Hippocampal formation (tissue), 2 donors: ENCODE measurements at places on chromosomes 13 and 19.

- no peak for DNase-seq
These were observed 149.0 kb upstream of the SOX1 start for GRCh38 chr13:111917901-111918300.

- DNase-seq = no peak
These were observed 67.7 kb upstream of the SERP2 start for GRCh38 chr13:44305917-44306370.

DNA sequence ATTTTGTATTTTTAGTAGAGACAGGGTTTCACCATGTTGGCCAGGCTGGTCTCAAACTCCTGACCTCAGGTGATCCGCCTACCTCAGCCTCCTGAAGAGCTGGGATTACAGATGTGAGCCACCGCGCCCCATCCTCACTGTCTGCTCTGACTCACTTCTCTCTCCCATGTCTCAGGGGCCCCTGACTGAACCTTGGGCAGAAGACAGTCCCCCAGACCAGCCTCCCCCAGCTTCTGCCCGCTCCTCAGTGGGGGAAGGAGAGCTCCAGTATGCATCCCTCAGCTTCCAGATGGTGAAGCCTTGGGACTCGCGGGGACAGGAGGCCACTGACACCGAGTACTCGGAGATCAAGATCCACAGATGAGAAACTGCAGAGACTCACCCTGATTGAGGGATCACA lies 5.0 kb downstream of the SIGLEC9 start:
- no peak for DNase-seq

DNA sequence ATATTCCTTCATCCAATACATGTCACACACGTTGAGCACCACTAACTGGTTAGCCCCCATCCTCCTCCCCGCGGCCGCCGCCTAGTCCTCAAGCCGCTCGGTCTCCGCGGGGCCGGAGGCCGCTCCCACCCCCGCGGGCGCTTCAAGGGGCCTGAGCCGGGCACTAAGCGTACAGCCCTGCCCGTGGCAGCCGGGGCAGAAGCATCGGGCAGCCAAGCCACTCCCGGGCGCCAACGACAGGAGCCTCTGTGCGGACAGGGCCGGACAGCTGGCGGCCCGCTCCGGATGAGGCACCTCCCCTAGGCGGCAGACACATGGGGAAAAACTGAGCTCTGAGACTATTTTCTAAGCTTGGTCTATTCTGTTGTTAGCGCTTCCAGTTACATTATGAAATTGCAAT lies 2.8 kb upstream of the ZNF543 start:
- DNase-seq = no peak

- DNase-seq = no peak
These were observed 12.6 kb upstream of the LILRB4 start for GRCh38 chr19:54650108-54650655.

DNA sequence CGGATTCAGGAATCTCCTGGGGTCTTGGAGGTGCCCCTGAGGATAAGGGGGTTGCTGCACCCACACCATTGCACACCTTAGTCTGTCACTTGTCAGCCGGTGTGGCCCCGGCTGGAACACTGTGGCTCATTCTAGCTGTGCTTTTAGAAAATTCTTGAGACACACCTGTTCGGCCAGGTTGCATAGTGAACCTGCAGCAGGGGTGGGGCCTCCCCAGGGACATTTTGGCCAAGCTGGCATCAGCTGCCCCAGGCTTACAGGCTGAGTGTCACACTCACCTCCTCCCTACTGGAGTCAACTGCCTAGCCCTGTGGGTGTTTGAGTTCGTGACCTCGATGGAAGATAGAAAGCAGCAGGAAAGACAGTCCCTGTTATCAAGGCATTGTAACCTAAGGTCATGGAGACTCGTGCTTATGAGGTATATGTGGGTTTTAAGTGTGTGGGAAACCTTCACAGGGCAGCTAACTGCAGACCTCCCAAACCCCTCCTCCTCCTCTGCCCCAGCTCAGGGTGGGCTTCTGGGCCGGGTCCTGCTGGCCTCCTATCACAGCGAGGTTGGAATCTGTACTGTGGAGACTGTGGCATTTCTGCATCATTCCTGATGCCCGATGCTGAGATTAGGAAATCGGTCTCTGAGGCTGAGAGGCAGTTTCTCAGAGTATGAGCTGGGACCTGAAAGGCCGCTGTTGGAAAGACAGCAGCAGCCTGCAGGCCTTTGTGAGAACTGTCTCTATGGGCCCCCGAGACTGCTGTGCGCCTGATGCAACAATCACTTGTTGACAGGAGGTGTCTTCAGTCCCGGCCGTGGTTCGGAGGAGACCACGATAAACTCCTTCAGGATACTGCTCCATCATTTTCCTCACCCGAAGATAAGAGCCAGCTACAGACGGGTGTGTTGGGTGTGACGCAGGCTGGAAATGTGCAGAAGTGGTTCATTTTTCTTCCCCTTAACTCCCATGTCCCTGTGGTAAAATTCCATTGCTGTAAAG lies 72.2 kb downstream of the ATP11A start:
- no peak for DNase-seq

DNA sequence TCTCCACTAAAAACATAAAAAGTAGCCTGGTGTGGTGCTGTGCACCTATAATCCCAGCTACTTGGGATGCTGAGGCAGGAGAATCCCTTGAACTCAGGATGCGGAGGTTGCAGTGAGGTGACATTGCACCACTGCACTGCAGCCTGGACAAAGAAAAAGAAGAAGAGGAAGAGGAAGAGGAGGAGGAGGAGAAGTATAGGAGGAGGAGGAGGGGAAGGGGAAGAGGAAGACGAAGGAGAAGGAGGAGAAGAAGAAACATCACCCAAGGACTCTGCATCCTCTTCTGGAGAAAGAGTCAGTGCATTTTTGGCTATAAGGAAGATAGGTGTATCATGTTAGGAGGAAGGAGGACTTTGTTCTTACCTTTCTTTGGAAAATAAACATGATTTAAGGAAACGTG lies 13.0 kb upstream of the FPR3 start:
- no peak for DNase-seq

- no peak for DNase-seq
These were observed 46.7 kb downstream of the NOTCH3 start for GRCh38 chr19:15154002-15154612.

DNA sequence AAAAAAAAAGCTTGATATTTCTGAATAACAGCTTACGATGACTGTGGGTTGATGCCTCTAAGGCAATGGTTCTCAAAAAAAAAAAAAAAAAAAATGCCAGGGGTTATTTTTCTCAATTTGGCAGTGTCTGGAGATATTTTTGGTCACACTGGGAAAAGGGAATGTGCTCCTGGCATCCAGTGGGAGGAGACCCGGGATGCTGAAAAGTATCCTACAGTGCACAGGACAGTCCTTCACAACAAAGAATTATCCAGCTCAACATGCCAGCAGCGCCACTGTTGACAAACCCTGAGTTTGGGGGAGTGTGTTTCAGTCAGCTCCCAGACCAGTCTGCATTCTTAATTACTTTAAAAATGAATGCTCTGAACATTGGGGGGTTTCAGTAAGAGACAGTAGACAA lies 54.5 kb downstream of the FLT3 start:
- DNase-seq = no peak

- no peak for DNase-seq
These were observed 12.2 kb upstream of the EVI5L start for GRCh38 chr19:7817801-7818200.

- DNase-seq = no peak
These were observed 176.2 kb downstream of the RFC3 start for GRCh38 chr13:33994198-33994597.

DNA sequence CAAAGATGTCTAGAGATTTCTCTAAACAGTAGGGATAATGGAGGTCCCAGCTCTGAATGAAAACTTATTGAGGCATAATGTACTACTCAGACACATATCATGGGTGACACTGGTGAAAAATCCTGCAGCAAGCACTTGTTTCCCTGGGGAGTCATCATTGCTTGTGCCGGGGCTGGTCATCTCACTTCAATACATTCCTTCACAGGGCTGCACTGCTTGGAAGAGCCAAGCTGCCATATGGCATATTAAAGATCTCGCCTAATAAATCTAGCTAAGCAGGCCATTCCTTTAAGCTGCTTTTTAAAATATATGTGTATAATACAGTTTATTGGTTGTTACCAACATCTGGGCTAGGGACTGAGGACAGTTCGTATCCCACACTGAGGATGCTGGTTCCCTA lies 332.2 kb upstream of the GPC6 start:
- no peak for DNase-seq
